ENCODE measurements at places on chromosomes 13 and 19. TPM values are rescaled to one million over a fixed set of nuclear protein-coding genes. Genes with fewer than 3 reads are reported as not detected.

- no peak for DNase-seq
These were observed 1171.3 kb downstream of the EFNB2 start for GRCh38 chr13:105364191-105364590.

DNA sequence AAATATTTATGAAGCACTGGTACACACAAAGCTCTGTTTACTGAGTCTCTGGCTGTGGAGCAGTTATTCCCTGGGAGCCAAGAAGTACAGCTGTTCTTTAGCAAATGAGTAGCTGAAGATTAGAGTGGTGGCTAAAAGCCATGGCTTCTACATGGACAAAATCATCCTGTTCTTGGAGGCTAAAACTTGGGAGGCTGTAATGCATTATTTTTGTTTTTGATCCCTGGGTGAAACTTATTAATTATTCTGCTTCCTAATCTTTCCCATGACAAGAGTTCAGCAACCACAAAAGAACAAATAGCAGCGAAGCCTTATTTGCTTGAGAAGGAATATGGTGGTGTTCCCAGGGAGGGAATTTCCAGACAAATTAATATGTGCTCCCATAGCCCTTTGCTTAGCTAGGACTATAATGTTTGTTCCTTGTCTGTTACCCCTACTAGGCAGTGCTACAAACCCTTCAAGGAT lies 109.5 kb downstream of the DCT start:
- DNase-seq, result no peak

DNA sequence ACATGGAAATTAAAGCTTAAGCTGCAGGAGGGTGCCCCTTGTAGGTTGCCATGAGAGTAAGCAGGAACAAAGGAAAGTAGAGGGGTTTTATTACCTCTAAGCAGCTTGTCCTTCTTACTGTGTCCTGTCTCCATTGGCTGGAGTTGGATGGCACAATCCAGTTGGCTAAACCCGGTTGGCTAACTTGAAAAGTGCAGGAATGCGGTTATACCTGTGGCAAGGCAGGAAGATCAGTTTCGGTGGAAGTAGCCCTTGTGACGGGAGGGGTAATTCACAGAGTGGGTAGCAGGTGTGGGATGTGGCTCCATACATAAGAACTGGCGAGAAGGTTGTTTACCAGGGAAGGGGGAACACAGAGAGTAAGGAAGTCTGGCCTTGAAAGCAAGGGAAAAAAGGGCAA lies 3.2 kb downstream of the ZNF726 start:
- no peak for DNase-seq

CHST8 gene
- total RNA-seq, result 2.7 TPM

TMEM255B gene
- total RNA-seq, result 0.48 TPM

ZNF221 gene
- 3.0 TPM for total RNA-seq

PGLYRP1 gene
- not detected for total RNA-seq

DNA sequence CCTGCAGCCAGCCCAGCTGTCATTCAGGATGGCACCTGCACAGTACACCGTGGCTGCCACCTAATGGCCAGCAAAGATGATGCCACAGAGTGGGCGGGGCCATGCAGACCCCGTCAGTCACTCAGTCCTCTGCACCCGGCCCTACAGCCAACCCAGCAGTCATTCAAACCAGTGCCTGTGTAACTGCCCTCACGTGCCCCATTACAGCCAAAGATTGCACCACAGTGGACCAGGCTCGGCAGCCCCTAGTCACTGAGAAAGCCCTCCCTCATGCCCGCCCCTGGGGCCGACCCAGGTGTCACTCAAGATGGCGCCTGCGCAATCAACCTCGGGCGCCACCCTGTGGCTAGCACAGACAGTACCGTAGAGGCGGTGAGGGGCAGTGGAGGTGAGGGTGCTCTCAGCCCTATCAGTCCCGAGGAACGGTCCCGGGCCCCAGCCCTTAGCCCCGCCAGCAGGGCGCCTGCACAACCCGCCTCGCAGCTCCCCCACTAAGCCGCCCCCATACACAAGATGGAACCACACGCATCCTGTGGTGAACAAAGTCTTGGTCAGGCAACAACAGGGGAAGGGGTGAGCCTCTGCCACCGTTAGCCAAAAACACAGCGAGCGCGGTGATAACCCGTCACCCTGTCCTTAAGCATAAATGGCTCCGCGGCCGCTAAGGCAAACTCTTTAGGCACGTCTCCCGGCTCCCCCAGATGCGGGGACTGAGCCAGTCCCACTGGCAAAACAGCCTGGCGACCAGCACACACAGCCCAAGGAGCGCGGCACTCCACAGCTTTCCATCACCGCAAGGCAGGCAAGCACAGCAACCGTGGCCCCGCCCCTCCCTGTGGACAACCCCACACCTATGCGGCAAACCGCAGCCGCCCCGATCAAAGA lies 2.3 kb downstream of the PEG3 start:
- DNase-seq, result peak; percentile 2

DNA sequence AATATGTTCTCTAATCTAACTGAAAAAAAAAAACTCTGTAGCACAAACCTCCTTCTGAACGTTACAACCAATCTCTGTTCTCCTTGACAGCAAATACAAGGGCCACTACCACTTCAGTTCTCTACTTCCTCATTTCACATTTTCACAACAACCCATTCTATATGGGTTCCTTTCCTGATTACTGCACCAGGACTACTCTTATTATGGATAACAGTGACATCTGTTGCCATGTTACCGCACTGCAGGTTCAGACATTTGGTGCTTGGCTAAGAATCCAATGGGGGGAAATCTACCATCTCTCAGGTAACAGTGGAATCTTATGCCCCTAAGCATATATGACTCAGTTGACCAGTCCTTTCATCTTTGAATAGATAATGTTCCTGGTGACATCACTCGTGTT lies 11.6 kb upstream of the FPR3 start:
- DNase-seq, result peak; percentile 38

DNA sequence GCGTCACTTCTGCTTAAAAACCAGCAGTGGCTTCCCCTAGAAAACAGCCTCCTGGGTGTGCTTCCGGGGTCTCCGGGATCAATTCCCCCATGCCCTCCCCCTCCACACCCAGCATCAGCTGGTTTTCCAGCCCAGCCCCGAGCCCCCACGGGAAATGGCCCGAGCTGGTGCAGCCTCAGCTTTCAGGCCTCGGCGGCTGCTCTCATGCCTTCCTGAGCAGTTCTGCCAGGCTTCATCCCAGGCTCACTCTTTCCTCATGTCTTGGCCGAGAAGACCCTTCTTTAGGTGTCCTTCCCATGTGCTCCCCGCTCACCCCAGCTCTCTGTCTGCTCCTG lies 103.1 kb upstream of the RNF113B start:
- DNase-seq, result no peak

CLDN10 gene
- not detected for total RNA-seq

SLC7A10 gene
- not detected for total RNA-seq

- DNase-seq, result no peak
These were observed 19.9 kb downstream of the LRCH1 start for GRCh38 chr13:46572752-46573431.

PRR19 gene
- 1.1 TPM for total RNA-seq

DNA sequence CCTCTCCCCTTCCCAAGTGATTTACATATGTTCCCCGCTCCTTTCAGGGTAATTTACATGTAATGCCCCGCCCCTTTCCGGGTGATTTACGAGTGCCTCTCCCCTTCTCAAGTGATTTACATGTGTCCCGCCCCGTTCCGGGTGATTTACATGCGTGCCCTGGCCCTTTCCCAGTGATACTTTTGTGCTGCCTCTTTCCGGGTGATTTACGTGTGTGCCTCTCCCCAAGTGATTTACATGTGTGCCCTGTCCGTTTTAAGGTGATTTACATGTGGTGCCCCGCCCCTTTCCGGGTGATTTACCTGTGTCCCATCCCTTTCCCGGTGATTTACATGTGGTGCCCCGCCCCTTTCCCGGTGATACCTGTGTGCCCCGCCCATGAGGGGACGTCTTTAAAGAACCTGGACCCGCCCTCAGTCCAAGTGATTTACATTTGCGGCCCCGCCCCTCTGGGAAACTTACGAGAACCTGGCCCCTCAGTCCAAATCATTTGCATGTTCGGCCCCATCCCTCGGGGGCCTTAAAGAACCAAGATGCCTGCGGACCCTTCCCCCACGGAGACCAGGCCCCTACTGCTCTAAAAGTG lies 559 bp upstream of the LENG9 start:
- DNase-seq, result peak; percentile 92

GFY gene
- not detected for total RNA-seq

C1QTNF9 gene
- total RNA-seq, result not detected

POGLUT2 gene
- not detected for total RNA-seq

GRCh38 chr13:34567597-34567996 lies 374.5 kb upstream of the NBEA start:
- DNase-seq, result no peak

ODAD3 gene
- 0.08 TPM for total RNA-seq

GZMM gene
- 0.21 TPM for total RNA-seq

DNA sequence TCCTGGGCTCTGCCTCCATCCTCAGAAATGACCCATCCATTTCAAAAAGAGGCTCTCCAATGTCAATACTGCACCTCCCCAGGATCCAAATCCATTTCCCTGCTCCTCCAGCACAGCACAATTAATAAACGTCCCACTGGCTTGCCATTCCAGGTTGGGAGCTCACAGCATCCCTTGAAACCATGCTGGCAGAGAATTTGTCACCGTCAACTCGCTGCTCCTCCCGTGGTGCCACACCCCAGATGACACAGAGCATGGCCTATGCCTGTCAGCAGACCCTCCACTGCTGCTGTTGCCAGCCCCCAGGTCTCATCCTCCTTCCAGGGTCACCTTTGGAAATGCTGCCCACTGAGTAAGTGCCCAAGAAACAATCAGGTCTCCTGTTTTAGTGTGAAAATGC lies 53.0 kb upstream of the UQCRFS1 start:
- DNase-seq, result no peak

DNA sequence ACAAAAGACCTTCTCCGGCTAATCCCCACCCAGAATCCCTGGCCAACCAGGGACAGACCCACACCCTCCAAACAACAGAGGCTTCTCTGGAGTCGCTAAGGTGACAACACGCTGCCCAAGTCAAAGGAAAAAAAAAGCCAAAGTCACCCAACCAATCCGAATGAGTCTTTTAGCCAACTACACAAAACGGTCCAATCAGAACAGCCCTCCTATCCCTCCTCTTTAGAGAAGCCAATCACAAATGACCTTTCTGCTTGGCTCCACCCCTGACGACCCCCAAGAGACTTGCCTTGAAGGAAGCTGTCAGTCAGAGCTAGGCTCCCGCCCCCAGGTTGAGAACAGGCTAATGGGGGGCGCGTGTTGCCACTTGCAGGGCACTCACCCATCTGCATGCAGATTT lies 6.6 kb upstream of the FBXW9 start:
- peak; percentile 78 for DNase-seq

GRCh38 chr13:43031881-43032280 lies 8.5 kb downstream of the DNAJC15 start:
- no peak for DNase-seq

- no peak for DNase-seq
These were observed 10.0 kb downstream of the SCAF1 start for GRCh38 chr19:49651820-49652550.

DNA sequence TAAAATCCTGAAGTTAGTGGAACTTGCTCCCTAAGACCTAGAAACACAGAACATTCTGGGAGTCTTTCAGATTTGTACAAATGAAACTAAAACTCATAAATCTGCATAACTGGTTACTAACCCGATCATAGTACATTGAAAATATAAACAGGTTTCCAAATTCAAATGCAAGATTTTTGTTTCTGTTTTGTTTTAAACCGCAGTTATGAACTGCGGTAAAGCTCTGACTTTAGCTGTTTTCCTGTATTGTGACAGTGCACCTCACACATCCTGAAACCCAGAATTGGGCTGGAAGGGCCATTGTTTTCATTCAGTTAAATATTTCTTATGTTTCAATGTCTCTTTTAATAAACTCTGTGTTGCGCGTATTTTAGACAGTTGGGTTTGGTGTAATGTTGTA lies 204.7 kb downstream of the SHISA2 start:
- DNase-seq, result no peak

ZNF708 gene
- total RNA-seq, result 5.0 TPM

DNA sequence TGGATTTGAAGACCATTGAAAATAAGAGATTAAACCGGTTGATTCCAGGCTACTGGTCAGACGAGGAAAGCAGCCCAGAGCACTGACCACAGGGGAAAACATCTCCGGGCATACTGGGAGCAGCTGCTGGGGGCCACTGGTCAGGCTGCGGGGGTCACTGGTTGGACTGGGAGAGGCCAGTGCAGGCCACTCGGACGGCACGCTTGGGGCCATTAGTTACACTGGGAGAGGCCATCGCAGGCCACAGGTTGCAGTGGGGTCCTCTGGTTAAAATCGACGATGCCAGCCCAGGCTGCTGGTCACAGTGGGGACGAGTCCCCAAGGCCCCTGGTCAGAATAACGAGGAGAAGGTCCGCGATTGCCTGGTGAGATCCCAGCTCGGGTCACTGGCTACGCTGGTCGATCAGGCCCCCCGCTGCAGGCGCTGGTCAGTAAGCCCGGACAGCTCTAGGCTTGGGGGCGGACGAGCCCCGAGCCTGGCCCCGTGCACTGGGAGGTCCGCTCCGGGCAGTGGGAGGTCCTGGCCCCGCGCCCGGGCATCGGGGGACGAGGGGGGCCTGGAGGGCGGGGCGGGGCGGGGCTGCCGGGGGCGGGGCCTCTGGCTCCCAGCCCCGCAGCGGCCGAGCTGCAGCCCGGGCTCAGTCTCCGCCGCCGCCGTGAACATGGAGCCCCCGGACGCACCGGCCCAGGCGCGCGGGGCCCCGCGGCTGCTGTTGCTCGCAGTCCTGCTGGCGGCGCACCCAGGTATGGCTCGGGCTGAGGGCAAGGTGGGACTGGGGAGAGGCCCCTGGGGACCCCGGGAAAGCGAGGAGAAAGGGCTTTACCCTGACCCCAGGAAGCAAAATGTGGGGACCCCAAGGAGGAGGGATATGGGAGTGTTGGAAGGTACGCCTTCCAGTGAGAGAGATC lies at the start of gene BCAM:
Gene BCAM, plus strand, starts transcription at position 641 of the 909 bp plus-strand sequence. Its CDS starts 22 bp downstream, at position 663.
- peak; percentile 42 for DNase-seq

SELENOV gene
- total RNA-seq, result not detected

DNA sequence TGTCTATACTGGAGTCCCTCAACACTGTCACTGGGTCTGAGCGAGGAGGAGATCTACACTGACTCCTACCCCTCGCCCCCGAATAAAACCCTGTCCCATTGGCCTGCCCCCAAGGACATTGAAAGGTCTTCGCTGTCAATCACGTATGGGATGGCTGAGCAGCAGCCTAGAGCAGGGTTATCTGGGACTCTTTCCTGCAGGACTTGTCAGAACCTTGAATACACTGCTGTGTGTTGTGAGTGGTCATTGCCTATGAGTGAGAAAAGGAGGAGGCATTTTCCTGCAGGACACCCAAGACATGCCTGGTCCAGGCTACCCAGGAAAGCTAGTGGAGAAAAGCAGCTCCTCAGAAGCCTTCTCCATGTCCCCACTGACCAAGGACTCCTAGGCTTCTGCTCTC lies 9.6 kb downstream of the PVR start:
- DNase-seq, result no peak

DNA sequence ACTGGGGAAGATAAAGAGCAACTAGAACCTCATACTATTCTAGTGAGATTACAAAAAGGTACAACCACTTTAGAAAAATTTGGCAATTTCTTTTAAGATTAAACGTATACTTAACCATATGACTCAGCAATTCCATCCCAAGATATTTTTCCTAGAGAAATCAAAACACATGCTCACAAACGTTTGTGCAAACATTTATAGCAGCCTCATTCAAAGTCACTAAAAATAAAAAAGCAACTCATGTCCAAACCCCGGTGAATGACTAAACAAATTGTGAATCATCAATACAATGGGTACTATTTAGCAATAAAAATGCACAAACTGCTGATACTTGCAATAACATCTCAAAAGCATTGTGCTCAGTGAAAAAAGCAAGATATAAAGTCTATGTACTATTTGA lies 121.5 kb downstream of the FRY start:
- no peak for DNase-seq

SHISA7 gene
- not detected for total RNA-seq

Data from SK-MEL-5 (cell line).